ENCODE measurements at places on chromosomes 7 and 10.

- DNase-seq = no peak
Observed at GRCh38 chr10:77433546-77433945, 204.1 kb downstream of the KCNMA1 start.

DNA sequence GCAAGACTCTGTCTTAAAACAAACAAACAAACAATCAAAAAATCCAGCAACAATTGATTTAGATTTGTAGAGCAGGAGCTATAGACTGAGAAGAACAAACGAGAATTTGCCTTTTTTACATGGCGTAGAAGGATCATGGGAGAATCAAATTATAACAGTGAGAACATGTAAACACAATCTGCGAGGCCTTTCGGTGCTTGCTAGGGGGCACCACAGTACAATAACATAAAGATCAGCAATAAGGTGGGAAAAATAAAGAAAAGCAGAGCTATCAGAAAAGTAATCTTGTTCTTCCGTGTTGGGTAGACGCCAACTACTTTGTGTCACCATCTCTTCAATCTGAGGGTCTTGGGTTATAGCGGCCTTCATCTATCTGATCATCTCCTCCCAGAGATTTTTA is 82.2 kb downstream of the NOD1 start:
- DNase-seq = no peak

- DNase-seq = peak; percentile 17
Observed at GRCh38 chr10:62655337-62655994, 149.1 kb upstream of the ADO start.

GRCh38 chr10:7474388-7474787 is 63.6 kb upstream of the SFMBT2 start:
- no peak for DNase-seq

Data from activated CD4-positive, alpha-beta T cell treated with anti-CD3 and anti-CD28 coated beads, Interleukin-10, Interleukin-2, amounts not matched to agents 100 ng/mL and 50 ng/mL, durations not matched to agents 16 hours and 8 hours (primary cell).